Stimulated activated CD4-positive, alpha-beta T cell treated with anti-CD3 and anti-CD28 coated beads, TNF-alpha, amount 100 ng/mL, for 1 hour (primary cell): ENCODE measurements at places on chromosomes 16 and 17.

- DNase-seq: peak; percentile 81
Measured at GRCh38 chr16:2777231-2777902, at the start of gene ELOB. TSS of gene ELOB (minus strand) at chr16:2777280. CDS start at chr16:2777239, 41 bp downstream.

DNA sequence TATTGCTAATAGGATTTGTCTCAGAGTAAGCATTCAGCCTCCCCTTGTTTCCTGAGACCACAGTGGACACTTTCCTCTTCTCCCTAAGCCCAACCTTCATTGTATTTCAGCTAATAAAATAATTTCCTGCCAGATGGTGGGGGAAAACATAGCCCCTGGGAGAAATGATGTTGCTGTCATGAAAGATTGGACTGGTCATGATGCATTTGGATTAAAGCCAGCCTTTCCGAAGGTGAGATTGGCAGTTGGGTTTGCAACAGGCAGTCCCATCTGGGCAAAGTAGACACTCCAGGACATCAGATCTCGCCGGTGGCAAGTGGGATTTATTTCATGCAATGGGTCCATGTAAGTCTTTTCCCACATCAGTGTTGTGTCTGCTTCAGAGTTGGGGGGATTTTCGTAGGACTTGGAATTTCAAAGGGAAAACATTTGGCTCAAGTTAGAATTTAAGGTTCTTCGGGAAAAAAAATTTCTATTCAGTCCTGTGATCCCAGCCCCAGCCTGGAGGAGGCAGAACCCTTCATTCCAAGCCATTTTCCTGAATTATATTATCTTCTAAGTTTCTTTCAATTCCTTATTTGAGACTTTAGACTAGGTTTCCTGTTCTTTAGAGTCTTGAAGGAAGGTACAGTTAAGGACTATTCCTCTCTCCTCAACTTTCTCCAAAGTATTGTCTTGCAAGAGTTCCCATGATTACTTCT, 391.7 kb downstream of the XYLT1 start:
- no peak for DNase-seq

DNA sequence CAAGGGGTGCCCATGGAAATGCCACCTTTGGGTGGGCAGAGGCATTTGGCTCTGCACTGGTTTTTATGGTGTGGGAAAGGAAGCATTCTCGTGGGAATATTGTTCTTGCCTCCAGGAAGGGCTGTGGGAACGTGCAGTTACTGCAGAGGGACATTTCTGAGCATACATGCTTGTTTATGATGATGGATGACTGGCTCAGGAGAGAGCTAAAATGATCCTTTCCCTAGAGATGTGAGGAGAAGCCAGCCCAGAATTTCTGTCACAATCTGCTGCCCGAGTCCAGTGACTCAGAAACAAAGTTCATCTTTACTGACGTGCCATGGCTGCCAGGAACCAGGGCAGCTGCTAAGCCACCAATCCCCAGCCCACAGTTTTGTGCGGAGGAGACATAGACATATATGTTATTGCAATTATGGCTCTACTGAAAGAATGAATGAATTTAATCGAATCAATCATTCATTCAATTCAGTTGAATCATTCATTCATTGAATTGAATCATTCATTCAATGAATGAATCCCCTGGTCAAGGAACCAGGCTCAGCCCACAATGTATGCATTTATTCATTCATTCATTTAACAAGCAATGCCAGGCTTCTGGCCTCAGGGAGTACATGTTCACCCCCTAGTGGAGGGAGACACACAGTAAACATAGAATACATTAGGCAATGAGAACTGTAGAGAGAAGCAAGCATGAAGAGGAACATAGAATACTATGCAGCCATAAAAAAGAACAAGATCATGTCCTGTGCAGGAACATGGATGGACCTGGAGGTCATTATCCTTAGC, 414.4 kb upstream of the HSBP1 start:
- no peak for DNase-seq

GRCh38 chr17:67375716-67376115, 1.4 kb upstream of the PITPNC1 start:
- no peak for DNase-seq

GRCh38 chr16:68659412-68660358, 14.6 kb downstream of the CDH3 start:
- no peak for DNase-seq

DNA sequence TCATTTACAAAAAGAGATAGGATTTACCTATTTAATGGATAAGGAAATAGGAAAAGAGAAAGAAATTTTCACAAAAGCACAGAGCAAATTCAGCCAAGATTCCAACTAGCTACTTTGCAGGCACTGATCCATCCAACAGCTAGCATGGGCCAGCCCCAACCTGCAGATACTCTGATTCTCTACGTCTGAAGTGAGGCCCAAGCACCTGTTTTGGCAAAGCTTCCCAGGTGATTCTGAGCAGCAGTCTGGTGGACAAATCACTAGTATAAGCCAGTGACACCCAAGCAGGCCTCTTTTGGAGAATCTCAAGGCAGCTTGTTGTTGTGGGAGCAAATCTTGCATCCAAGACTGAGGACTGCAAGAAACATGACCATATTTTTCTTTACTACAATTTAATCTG, 20.9 kb upstream of the CALB2 start:
- no peak for DNase-seq

DNA sequence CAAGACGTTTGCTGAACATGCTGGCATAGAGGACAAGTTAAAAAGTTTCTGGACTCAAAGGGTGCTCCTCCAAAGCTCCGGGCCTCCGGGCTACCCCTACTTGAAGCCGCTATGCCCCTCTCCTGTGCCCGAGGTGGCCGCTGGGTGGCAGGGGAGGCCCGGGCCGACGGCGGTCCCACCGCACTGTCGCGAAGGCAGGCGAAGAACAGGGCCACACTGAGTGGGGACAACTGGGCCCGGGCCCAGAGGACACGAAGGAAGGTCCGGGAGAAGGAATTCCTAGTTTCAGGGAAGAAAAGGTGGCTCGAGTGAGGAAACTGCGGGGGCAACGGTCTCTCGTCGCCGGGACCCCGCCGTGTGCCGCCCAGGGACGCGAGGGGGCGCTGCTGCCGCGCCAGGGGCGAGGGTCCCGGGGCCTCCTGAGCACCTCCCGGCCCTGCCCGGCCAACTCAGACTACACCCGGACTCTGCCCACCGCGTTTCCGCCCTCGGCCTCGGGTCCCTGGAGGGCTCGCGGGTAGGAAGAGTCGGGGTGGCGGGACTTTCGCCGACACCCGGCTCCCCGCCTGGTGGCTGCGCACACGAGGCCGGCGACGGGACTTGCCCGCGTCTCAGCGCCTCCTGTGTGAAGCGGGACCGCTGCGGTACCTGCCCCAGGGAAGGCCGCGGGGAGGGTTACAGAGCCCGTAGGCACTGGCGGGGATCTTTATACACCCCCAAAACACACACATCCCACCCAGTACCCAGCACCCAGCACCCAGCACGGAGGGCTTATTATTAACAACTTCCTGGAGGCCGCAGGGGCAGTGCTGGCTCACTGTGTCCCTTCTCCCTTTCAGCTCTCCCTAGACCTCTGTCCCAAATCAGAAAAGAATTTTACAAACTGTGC, 772 bp upstream of the CHCT1 start:
- peak; percentile 46 for DNase-seq

GRCh38 chr16:58499615-58500351, at the start of gene NDRG4:
TSS of gene NDRG4 (plus strand) at chr16:58500143. CDS start at chr16:58500249, 106 bp downstream.
- no peak for DNase-seq

GRCh38 chr17:4443476-4443875, 9.7 kb downstream of the SPNS3 start:
- no peak for DNase-seq

GRCh38 chr17:70139449-70139993, 29.8 kb upstream of the KCNJ2 start:
- no peak for DNase-seq

DNA sequence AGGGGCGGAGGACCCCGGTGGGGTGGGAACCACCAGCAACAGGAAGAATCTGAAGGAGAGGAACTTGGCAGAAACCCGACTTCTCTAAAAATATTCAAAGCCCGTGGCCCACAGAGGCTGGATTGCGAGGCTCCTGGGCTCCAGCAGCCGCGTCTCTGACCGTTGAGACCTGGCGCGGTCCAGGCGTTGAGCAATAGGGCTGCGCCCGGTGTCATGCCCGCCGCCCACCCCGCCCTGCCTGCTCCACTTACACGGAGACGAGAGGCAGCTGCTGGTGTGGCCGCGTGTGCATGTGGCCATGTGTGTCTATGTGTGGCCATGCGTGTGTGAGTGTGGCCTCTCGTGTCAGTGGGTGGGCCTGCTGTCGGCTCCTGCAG, 83.6 kb downstream of the IRF8 start:
- DNase-seq: no peak

DNA sequence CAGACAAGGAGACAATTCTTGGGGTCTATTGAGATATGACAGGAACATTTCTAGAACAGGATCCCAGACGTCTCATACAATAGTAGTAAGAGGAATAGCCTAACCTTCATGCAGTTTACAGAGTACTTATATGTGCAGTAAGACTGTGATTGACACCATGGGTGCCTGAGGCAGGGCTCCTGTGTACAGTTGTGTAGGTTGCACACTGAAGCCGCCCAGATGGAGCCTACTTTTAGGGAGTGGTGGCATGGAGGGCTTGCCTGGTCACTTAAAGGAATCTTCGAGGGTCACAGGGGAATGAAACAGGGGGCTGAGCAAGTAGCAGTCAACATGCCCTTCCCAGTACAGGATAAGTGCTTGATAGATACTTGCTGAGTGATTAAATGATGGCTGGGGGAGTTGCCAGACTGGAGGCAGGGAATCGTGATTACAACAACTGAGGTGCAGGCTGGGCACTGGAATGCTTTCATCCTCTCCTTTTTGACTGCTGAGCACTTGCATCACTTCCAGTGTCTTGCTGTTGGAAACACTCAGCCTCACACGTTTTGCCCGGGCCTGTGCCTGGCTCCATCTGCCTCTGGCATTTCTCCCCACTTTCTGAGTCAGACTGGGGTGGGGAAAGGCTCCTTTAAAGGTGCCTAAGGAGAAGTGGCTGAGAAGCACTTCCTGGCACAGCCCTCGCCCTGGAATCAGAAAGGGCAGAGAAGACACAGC, 71.0 kb downstream of the COPRS start:
- no peak for DNase-seq

DNA sequence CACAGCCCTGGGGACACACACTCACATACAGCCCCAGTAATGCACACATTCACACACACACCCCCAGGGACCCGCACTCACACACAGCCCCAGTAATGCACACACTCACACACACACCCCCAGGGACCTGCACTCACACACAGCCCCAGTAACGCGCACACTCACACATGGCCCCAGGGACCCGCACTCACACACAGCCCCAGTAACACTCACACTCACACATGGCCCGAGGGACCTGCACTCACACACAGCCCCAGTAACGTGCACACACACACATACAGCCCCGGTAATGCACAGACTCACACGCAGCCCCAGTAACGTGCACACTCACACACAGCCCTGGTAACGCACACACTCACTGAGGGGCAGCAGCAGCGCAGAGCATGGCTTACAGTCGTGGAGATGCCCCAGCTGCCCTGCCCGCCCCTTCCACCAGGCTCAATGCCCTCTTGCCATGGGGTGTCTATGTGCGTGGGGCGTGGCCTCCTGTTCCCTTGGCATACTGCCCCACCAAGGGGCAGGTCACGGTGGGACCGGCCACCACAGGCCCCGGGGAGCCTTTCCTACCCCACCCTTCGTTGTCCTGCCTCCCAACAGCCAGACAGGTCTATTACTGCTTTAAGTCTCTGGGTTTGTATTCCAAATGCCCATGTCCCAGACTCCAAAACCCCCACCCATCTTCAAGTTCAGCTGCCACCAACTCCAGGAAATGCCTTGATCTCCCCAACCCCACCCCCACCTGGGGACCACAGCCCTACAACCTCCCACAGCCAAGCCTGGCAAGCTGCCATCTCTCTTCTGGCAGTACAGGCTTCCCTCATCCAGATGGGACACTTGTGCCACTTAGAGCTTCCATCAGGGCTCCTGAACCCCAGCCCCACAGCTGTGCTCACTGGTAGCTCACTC, 2.7 kb downstream of the CCDC102A start:
- DNase-seq: no peak

GRCh38 chr16:2388139-2388874, 40.9 kb upstream of the CCNF start:
- no peak for DNase-seq

DNA sequence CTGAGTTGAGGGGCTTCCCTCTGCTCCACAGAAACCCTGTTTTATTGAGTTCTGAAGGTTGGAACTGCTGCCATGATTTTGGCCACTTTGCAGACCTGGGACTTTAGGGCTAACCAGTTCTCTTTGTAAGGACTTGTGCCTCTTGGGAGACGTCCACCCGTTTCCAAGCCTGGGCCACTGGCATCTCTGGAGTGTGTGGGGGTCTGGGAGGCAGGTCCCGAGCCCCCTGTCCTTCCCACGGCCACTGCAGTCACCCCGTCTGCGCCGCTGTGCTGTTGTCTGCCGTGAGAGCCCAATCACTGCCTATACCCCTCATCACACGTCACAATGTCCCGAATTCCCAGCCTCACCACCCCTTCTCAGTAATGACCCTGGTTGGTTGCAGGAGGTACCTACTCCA, 26.0 kb downstream of the STH start:
- no peak for DNase-seq

- no peak for DNase-seq
Measured at GRCh38 chr16:56771558-56772279, 41.8 kb downstream of the NUP93 start.
